Colonic mucosa (tissue), 4 donors: ENCODE measurements at places on chromosomes 7 and 10.

- no peak for DNase-seq
Measured at GRCh38 chr10:68095153-68095552, 14.1 kb upstream of the MYPN start.

DNA sequence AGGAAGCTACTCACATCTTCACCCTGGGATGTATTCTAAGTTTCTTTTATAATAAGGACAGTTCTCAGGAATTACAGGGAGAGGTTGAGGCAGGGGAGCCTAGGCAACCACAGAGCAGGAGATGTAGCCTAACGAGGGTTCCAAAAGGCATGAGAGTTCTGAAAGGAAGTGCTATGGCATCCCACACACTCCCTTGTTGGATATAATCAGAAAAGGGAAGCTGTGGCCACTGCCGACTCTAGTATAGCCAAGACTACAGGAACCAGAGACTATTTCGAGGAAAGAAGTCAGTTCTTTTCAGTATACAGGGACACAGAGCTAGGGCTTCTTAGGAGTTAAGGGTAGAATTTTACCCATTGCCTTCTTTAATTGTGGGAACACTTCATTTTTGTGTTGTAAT lies 11.0 kb downstream of the PRR15 start:
- no peak for DNase-seq

- no peak for DNase-seq
Measured at GRCh38 chr10:34996843-34997242, 93.3 kb downstream of the CUL2 start.

- DNase-seq = no peak
Measured at GRCh38 chr7:80816806-80817205, 102.0 kb downstream of the SEMA3C start.

GRCh38 chr7:103685646-103686045 lies 239.6 kb upstream of the SLC26A5 start:
- no peak for DNase-seq

DNA sequence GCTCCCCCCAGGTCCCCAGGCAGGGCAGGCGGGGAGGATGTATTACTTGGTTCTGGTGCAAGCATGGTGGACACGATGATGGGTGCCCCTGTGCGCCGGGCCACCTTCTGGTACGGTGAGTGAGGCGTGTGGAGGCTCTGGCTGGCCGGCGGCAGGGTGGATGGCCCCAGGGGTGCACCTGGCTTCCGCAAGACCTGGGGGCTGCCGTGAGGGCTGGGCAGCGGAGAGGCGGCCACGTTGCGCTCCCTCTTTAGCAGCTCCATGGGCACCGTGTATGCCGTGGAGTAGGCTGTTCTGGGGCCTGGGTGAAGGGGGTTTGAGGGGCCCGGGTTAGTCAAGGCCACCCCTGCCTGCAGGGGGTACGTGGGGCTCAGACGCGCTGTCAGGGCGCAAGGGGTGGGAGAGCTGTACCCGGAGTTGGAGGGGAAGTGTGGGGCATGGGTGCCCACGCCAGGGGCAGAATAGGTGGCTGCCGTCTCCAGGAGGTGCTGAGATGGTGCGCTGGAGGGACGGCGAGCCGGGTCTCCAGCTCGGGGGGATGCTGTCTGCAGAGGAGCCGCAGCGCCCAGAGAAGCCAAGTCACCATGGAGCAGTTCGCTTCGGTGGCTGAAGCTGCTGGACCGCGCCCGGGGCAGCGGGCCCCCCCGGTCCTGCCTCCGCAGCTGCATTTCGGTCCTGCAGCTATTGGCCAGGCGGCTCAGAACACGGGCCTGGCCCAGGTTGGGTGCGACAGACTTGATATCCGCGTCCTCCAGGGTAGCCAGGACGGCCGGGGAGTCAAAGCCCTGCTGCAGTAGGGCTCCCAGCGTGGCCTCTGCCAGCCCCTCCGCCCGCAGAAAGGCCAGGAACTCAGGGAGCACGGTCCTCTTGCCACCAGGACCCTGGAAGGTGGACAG lies 84.4 kb downstream of the ZRANB1 start:
- no peak for DNase-seq

DNA sequence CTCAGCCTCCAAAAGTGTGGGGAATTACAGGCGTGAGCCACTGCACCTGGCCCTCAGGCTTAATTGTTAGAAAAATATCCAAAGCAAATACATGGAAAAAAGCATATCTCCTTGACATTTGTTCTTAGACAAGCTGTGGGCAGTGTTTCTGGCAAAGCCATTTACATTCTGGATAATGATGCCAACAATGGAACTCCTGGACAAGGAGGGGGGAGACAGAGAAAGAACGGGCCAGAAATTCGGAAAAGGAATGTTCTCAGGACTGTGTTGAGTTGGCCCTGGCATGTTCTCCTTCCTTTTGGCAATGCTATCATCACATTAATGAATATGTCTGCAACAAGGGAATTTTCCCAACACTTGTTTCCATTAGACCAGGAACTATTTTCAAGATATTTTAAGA lies 88.7 kb downstream of the UBE2H start:
- no peak for DNase-seq

DNA sequence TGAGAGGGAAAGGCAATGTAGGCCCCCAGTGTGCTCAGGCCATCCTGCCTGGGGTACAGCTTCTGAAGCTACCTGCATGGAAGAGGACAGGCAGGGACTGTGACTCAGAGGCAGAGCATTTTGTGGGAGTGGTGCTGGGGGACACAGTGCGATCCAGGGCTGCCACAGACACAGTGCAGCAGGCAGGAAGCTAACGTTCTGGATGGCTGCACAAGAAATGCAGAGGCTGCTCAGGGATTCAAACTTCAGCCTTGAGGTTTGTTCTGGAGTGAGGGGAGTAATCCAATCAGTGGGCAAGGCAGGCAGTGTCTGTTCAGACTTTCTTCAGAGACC lies 648.0 kb upstream of the IGFBP3 start:
- no peak for DNase-seq

DNA sequence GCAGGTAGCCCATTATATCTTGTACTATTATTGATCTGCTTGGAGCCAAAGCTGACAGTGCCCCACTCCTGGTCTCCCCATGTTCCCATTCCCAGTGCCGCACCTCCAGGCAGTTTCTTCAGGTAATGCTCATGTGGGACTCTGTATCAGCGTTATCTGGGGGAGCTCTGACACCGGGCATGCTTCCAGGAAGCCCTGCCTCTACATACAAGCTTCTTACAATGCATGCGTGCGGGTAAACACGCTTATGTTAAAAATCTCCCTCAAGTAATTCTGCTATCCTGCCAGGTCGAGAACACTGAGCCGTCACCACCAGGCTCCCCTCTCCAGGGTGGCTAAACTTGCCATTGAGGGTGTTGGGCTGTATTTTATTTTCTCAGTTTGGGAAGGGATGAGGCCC lies 61.6 kb upstream of the LBX1 start:
- DNase-seq = no peak

- DNase-seq = peak; percentile 87
Measured at GRCh38 chr10:71569775-71570588, 149.6 kb downstream of the C10orf105 start.

DNA sequence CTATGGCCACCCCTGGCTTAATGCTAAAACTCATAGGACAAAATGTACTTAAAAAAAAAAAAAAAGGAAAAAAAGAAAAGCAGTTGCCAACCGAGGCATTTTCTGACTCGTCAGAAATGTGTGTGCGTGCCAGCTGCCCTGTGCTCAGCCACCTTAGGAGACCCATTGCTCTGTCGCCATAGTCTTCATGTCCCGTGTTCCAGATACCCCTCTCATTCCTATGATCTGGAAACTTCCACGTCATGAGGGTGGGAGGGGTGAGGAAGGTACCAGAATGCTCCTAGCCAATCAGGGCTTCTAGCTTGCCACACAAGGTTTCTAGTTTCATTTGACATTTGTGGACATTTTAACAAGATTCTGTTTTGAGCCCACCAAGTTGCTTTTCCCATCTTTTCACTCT lies 212.9 kb downstream of the TCF7L2 start:
- no peak for DNase-seq

DNA sequence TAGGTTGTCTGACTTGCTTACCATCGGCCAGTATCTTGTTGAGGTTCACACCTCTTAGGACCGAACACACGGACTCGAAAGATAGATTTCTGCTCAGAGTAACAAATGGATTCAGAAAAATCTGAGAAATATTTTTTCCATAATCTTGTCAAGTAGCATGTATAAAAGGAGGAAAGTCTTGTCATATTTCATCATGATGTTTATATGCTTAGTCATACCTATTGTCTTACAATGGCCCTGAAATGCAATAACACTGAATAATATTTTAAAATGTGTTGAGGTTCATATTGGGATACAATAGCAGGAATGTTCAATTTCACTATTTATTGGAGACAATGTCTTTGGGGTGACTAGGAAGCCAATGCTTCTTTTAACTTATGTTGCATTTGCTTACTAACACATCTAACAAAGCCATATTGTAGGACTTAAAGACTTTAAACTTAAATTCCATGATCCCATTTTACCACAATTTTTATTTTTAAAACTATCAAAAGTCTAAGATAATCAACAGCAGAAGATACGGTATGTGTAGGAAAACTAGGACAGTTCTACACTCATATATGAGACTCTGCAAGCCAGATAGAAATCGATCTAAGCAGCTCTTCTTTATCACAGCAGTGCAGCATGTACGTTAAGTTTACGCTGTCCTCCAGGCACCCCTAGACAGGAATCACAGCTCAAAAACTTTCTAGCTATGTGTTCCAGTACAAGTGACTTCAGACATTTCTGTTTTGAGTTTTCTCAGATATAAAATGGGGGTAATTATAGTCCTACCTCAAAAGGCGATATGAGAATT lies 135.7 kb upstream of the CAV2 start:
- DNase-seq = no peak

GRCh38 chr7:74344786-74345185 lies 55.6 kb downstream of the CLIP2 start:
- DNase-seq = no peak

GRCh38 chr10:25831080-25831479 lies 102.9 kb upstream of the MYO3A start:
- DNase-seq = no peak

GRCh38 chr10:101888251-101888949 lies 44.8 kb upstream of the KCNIP2 start:
- DNase-seq = no peak

DNA sequence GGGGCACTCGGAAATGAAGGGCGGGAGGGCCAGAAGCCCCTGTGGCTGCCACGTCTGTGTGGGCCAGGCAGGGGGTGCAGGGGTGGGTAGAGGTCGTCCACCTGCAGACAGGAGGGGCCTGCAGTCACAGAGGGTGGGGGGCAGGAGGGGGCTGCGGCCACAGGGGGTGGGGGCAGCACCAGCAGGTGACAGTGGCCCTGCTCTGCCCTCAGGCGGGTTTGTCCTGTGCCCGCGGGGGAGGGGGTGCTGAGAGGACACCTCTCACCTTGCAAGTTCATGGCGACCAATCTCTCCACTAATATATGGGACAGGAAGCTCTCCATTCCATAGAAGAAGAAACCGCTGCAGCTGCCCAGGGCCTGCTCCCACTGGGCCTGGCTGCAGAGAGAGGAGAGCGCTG lies 26.6 kb upstream of the NKX6-2 start:
- no peak for DNase-seq

- DNase-seq = no peak
Measured at GRCh38 chr10:118851062-118852035, 96.6 kb upstream of the CACUL1 start.

DNA sequence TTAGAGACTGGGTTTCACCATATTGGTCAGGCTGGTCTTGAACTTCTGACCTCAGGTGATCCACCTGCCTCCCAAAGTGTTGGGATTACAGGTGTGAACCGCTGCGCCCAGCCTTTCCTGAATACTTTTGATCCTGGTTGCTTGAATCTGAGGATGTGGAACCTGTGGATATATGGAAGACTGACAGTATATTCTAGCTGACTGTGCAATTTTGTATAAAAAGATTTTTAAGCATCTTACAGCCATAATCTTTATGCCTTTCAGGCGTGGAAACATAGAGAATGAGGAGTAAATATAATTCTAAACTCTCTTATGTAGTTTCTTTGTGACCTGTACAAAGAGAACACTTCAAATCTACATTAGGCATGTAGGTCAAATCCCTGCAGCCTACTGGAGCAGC lies 16.2 kb downstream of the TSPAN14 start:
- DNase-seq = no peak

DNA sequence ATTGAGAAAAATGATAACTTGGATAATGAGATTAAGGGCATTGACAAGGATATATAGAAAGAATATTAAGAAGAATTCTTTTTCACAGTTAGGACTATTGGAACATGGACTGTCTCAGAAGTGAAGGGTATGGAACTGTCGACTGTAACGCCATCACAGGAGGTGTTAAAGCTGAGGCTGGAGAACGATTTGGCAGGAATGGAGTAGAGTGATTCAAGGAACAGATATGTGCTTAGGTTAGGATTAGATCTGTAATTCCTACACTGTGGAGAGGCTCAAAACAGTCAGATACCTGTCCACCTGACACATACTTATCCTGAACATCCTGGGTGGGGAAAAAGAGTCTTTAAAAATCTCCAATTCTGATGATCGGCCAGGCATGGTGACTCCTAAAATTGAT lies 30.9 kb downstream of the RHOBTB1 start:
- DNase-seq = no peak

GRCh38 chr10:102114861-102115618 lies 5.1 kb downstream of the LDB1 start:
- peak; percentile 96 for DNase-seq

GRCh38 chr7:64802699-64803098 lies 8.5 kb downstream of the ZNF138 start:
- no peak for DNase-seq

DNA sequence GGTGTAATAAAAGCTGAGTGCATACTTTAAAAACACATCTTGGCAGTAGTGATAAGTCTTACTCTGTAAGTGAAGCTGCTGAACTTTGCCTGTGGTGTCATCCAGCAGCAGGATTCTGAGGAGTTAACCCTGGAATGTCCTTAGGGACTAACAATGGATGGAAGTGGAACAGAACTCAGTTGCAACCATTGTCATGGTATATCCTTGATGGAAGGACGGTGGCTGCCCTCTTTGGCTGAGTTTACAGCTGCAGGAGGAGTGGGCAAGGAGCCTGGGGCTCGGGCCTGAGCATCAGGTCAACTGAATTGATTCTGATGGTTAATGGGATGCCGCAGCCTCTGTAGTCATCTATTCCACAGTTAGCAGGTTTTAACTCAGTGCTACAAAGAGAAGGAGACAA lies 56.2 kb downstream of the MRC1 start:
- DNase-seq = no peak

DNA sequence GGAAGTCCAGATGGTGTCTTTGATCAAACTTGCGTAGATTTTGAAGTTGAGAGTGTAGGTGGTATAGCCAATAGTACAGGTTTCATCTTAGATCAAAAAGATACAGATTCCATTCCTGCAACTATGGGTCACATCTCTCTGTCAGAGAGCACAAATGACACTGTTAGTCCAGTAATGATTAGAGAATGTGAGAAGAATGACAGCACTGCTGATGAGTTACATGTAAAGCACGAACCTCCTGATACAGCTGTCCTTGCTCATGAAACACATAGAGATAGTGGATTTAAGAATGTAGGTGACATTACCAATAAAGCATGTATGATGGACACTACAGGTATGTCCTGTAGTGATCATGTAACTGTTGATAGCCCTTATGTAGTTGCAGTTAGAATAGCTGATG lies 59.1 kb downstream of the LOXL4 start:
- DNase-seq = no peak

- peak; percentile 70 for DNase-seq
Measured at GRCh38 chr10:5442065-5442989, 30.0 kb downstream of the NET1 start.
